ENCODE measurements at places on chromosomes 1 and 21.

DNA sequence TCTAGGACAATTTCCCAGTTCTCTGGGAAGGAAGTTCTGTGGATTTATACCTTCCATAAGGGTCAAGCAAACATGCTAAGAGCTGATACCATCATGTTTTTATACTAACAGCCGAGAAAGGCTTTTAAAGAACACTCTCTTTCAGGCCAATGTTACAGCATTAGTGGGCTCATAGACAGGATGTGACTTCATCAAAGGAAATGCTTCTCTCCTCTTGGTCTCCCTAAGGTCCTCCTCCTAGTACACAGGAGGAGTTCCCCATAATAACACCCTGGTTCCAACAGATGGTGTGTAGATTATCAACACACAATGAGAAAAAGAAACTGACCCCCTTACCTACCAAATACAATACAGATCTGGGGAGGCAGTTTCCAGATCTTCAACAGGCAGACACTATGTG, 26.7 kb upstream of the GLIS1 start:
- peak; percentile 31 for DNase-seq

- DNase-seq = no peak
These were observed 1704.7 kb downstream of the KCNT2 start for GRCh38 chr1:194903524-194903923.

DNA sequence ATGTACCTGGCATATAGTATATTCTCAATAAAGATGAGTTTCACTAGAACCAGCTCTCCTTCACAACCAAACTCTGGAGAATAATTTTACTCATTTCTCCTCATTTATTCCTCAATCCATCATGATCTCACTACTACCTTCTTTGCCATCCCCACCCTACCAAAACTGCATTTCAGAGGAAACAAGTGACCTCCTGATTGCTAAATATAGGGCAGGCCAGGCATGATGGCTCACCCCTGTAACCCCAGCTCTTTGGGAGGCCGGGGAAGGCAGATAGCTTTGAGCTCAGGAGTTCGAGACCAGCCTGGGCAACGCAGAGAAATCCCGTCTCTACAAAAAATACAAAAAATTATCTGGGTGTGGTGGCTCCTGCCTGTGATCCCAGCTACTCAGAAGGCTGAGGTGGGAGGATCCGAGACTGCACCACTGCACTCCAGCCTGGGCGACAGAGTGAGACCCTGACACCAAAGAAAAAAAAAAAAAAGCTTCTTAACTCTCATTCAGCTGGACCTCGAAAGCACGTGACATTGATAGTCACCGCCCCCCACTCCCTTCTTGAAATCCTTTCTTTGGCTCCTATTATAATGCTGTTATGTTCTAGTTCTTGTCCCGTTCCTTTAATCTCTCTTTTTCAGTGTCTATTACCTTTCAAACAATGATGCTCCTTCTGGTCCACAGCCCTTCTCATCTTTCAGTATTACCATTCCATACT, 2.1 kb downstream of the TESK2 start:
- no peak for DNase-seq

DNA sequence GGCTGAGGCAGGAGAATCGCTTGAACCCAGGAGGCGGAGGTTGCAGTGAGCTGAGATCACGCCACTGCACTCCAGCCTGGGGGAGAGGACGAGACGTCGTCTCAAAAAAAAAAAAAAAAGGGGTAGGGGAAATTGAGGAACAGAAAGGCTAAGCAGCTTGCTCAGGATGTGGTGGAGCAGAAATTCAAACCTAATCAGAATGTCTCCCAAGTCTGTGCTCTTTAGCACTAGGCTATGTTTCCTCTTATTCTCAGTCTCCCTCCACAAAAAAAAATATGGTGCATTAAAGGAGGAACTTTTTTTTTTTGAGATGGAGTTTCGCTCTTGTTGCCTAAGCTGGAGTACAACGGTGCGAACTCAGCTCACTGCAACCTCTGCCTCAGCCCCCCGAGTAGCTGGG, 114.2 kb downstream of the SLC16A1 start:
- no peak for DNase-seq

DNA sequence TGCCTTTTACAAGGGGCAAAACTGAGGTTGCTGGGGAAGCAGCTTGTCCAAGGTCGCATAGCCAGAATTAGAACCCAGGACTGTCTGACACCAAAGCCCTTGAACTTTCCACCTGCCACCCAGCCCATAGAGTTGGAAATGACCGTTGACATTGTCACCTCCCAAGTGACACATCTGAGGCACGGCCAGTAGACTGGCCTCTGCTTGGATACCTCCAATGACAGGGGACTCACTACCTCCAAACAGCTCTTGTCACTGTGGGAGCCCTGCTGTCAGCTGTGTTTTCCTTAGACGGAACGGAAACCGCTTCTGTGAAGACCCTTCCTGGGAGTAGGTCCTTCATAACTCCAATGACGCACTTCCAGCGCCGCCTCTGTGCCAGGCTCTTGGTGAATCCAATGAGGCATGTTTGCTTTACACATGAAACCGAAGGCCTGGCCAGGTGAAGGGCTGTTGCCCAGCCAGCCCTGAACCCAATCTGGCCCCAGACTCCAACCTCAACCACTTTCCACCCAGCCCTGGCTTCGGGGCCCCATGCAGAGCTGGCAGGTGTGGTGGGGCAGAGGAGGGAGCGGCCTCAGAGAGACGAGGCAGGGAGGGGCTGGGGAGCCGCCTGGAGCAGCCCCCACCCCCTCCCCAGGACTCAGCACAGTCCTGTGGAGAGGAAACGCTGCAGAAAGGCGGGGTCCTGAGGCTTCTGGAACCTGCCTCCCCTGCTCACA, 109.2 kb upstream of the IFFO2 start:
- no peak for DNase-seq

DNA sequence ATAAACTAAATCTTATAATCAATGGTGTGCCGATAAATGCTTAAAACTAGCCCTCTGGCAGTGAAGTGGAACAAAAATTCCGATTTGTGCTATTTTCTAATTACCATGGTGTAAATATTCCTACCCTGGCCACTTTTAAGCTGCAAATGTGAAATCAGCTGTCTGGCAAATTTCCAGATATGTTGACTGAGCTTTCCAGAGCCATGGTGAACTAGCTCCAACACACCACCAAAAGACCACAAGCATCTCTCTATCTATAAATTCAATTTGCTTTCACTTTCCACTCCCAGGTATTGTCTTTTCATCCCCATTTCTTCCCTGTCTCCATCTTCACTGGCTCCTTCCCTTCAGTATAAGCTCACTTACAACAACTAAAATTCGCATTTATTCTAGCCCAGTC, 152.3 kb upstream of the RGS18 start:
- no peak for DNase-seq

DNA sequence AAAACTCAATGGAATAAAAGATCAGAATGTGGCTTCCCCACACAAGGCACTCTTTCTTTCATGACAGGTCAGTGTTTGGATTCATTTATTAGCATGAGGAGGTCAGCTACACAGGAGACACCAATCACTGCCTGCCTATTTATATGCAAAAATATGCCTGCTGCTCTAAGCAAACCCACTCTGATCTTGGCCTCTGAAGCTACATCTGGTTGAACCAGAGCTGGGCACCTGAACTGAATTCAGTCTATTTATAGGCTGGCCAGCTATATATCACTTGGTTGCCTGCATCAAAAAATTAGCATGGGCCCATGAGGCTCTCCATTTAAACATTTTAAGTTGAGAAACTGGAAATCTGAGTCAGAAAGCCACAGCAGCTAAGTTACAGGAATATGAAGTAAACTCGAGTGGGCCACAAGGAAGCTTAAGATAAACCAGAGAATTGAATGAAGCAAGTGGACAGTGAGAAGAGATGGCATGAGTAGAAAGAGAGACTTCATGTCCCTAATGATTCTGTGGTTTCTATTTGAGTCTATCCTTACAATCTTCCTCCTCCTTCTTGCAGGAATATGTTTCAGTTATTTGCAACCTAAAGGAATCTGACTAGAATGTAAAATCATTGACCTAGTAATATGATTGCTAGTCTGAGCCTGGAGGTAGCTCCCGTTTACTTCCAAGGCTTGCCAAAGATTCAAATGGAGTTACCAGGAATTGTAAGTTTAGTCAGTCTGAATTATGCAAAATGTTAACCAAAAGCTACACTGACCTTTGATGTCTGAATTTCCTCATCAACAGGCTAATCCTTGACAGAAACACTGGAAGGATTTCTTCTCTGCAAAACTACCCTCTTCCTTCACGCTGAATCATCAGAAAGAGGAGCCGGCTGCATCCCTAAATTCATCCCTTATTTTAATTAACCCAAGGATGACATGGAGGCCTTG, 17.7 kb downstream of the DDAH1 start:
- DNase-seq = peak; percentile 85

DNA sequence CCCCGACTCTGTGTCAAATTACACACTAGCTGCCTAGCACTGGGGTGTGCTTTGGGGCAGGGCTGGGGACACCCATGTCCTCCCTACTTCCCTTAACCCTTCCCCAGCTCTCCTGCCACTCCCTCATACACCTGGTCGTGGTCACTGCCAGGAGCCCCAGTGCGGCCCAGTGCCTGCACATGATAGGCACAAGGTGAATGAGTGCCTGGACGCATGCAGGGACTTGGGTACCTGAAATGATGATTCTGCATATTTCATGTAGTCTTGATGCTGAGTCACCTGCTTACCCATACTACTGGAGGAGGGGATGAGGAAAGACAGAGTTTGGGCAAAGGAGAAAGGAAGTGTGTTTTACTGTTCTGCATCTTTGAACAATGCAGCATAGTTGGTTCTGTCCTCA, 1.5 kb upstream of the VANGL2 start:
- DNase-seq = no peak

GRCh38 chr1:43947061-43947873, 517 bp downstream of the IPO13 start:
- DNase-seq = no peak
